ENCODE measurements at places on chromosomes 2 and 18.

GRCh38 chr2:162111958-162112850 is 38.2 kb upstream of the DPP4 start:
- DNase-seq, result no peak

GRCh38 chr2:177675825-177676224 is 283.3 kb downstream of the AGPS start:
- no peak for DNase-seq

GRCh38 chr18:2641638-2642037 is 13.9 kb upstream of the SMCHD1 start:
- no peak for DNase-seq

GRCh38 chr2:8255448-8255800 is 426.4 kb upstream of the ID2 start:
- DNase-seq, result no peak

- no peak for DNase-seq
Observed at GRCh38 chr2:30208453-30208852, 22.9 kb upstream of the LBH start.

- DNase-seq, result no peak
Observed at GRCh38 chr18:32906506-32907310, 133.9 kb upstream of the KLHL14 start.

DNA sequence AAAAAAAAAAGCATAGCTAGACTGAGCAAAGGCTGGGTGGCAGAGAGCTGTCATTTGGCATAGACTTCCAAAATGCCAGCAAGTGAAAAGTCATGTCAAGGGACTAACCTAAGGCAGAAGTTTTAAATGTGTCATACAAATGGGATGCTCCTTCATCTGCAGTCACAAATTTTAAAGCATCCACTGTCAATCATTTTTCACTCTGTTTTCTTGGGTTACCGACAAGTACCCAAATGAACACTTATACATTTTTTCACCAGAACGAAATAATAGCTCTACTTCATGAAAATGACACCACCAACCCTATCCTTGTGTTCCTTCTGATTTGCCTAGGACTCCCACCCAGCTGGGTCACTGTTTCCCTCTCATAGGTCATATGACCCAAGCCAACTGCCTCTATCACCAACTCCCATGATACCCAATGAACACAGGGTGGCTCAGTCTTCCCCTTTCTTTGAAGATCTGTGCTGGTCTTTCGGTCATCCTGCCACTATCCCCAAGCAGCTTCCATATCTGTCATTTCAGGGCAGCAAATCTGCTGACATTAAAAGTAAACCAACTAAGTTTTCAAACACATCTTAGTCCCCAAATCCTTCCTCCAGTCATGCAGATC is 21.5 kb downstream of the KLF7 start:
- no peak for DNase-seq

All from esophagus squamous epithelium (tissue), 5 donors.